Vagina (tissue), 2 donors: ENCODE measurements at places on chromosomes 3 and 15. TPM values are rescaled to one million over a fixed set of nuclear protein-coding genes. Genes with fewer than 3 reads are reported as not detected.

DNA sequence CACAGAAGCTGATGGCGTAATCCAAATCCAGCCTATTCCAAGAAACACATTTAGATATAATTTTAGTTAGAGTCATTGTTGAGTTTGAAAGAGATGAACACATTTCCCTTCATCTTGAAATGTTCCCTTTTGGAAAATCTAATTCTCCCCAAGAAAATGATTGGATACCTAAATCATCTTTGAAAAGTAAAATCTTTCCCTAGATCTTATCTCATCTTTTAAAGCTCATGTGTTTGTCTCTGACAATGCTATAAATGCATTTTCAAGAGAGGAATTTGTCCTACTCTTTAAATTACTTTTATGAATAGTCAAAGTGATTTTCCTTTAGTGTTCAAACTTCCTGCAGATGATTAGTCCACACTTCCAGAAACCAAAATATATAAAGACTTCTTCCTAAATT is 82.6 kb upstream of the CNTN6 start:
- DNase-seq = no peak

DNA sequence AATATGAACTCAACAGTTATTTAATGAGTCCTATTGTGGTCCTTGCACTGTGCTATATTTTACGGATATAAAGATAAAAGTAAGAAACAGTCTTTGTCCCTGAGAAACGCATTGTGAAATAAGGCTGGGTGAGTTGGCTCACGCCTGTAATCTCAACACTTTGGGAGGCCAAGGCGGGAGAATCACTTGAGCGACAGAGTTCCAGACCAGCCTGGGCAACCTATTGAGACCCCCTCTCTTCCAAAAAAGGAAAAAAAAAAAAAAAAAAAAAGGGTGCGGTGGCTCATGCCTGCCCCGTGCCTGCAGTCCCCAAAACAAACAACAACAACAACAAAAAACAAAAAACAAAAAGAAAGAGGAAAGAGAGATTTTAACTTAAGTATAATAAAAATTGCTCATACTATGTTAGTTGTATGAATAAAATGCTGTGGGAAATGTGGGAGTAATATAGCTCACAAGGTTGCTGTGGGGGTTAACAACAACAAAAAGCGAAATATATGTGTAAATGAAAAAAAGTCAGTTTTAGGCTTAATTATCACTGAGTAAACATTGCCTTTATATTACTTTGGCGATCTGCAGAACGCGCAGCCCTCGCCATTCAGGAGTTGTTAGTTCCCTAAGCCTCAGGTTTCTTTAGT is 461 bp upstream of the FNDC3B start:
- no peak for DNase-seq

GRCh38 chr15:32636908-32637567 is 4.5 kb upstream of the SCG5 start:
- DNase-seq = no peak

DNA sequence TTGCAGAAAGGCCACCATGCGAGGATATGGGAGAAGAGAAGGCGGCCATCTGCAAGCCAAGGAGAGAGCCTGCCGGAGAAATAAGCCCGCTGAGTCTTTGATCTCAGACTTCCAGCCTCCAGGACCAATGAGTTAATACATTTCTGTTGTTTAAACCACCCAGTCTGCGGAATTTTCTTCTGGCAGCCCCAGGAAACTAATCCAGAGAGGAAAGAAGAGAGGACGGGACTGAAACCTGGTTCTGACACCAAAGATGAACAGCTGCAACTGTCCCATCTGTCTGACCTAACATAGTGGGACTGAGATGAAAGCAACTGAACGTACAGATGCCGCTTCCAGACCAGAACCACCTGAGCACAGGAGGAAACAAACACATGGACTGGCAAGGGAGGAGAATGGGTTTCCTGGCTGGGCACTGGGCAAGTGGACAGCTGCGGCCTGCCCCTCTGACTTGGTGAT is 32.3 kb downstream of the VGLL4 start:
- DNase-seq = peak; percentile 32

DNA sequence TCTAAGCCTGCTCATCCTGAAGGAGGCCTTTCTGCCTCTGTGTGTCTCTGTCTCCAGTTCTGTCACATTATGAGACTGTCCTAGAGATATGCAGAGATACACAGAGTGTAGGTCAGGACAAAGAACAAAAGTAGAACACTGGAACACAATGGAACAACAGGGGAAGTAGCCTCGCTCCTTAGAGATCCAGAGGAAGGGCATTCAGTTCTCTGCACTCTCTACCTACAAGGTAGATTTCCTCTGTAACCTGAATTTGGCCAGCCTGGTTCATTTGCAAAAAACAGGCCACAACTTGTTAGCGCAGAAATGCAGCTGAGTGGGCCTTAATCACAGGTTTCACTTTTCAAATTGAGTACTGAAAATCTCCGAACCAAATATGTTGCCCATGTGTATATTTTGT is 19.4 kb downstream of the NEK10 start:
- no peak for DNase-seq

ZNF80 gene
- total RNA-seq = 0.74 TPM

DNA sequence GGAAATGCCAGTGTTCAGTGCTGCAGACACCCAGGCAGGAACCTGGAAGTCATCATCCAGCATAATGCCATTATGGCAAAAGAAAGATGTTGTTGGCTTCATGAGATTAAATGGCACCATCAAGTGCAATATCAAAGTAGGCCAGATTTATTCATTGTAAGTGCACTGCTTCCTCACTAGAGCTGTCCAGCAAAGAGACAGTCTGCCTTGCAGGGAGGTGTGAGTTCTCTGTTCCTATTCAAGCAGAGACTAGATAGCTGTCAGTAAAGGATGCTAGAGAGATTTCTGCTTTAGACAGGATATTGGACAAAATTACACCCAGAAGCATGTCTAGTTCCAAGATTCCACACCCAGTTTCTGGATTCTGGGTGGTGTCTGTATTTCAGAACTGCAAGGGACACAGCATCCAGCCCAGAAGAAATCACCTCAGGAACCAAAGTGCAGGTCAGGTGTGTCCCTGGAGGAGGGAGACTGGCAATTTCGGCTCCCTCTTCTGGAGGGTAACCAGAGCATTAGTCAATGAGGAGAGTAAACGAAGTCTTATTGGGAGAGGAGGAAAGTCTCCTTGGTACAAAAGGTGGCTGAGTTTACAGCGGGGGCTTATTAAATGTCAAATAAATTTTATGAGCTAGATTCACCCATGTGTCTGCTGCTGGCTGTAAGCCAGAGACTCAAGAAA is 377.3 kb downstream of the EPHB1 start:
- DNase-seq = no peak

DNA sequence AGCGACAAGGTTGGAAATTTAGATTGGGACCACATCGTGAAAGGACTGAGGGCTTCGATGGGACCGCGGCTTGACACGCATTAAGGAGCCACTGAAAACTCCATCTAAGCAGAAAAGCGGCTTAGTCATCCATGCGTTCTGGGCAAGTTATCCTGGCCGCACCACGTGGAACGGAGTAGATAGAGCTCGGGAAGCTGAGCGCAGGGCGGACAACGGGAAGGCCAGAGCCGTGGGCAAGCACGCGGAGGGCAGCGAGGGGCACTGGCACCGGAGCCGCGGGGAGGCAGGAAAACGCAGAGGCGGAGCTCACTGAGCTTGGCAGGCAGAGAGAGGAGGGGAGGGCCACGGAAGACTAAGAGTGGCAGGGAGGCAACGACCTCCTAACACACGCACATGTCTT is 61.3 kb upstream of the VGLL4 start:
- no peak for DNase-seq

CFAP100 gene
- not detected for total RNA-seq

PPP1R14D gene
- total RNA-seq = not detected

DNA sequence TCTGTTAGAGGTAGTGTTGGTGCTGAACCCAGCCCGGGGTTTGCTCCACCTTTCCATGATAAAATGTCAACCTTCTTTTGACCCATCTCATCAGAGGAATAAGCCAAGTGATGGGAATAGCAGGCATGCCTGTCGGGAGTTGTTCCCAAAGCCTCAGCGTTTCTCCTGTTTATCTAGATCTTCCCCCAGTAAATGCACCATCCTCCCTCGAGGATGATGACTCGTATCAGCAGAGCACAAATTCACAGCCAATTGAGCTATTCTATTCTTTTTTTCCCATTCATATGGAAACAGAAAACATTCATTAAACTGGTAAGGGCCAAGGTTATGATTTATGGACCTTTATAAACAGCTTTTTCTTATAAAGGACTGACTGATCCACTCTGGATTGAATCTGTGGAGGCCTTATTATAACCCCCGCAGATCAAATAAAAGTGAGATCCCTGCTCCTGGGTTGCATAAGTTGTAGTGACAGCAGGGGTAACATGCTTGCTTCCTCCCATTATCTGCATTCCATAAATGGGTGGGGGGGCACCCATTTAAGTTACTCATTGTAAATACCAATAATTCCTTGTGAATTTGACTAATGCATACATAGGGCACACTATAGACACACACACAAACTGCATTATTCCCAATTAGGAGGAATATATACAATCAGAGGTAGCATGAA is 207.3 kb downstream of the PLCL2 start:
- no peak for DNase-seq

DNA sequence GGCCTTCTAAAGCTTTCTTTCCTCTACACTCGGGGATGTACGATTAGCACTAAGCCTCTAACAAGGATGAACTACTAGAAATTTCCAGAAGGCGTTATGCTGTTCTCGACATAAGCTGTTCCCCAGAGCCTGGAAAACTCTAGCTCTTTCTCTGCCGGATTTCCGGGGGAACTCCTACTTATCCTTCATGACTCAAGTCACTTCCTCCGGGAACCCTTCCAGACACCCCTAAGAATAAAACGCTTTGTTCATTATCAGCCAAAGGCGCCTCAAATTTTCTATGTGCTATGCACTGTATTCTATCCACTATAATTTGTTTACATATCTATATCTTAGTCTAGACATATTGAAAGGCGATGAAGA is 455 bp upstream of the SNAP23 start:
- DNase-seq = no peak

CCDC54 gene
- not detected for total RNA-seq

DNA sequence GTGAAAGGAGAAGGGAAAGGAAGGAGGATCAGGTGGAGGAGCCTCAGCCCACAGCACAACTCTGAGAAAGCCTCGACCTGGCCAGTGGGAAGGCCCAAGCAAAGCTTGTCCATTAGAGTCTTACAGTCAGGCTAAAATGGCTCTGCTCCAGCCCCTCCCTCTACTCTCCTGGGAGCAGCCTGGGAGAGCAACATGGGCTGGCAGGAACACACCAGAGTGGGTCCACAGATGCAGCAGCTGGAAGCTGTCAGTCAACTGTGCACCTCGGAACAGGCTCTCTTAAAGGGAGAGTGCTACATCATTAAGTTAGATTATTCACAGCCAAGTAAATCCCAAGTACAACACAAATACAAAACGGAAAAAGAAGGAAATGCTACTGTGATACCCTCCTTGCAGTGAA is 98.0 kb upstream of the LIMD1 start:
- DNase-seq = no peak

- no peak for DNase-seq
Measured at GRCh38 chr3:99041747-99042146, 140.3 kb upstream of the DCBLD2 start.

DNA sequence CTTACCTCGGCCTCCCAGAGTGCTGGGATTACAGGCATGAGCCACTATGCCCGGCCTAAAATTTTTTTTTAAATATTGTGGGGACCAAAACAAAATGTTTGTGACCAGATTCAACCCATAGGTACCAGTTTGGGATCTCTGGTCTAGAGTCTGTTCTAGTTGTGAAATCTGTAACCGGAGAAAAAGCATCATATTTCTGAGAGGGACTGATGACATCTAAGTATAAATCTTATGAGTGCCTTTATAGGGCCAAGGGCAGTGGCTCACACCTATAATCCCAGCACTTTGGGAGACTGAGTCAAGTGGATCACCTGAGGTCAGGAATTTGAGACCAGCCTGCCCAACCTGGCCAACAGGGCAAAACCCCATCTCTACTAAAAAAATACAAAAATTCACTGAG is 14.1 kb upstream of the OSBPL11 start:
- DNase-seq = no peak

- peak; percentile 64 for DNase-seq
Measured at GRCh38 chr3:127218454-127218922, 25.6 kb downstream of the PRR23E start.

DNA sequence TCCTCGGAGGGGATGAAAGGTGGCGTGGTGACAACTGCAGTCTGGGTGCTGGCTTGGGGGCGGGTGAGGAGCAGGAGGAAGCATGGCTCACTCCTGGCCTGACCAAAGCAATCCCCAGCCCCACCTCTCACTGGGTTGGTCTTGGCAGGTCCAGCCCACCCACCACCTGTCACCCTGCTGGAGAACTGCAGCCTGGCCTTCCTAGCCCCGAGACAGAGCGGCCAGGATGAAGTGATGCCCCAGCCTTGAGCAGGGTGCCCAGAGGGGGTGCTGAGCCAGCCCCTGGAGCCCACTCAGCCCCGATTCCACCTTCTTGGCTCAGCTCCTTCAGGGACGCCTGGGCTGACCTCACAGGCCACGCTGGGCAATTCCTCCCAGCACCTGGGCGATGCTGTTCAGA is 89.9 kb downstream of the IQSEC1 start:
- DNase-seq = no peak

GRCh38 chr3:128996200-128996599 is 2.3 kb upstream of the CFAP92 start:
- DNase-seq = no peak

CSPG5 gene
- 0.98 TPM for total RNA-seq

DNA sequence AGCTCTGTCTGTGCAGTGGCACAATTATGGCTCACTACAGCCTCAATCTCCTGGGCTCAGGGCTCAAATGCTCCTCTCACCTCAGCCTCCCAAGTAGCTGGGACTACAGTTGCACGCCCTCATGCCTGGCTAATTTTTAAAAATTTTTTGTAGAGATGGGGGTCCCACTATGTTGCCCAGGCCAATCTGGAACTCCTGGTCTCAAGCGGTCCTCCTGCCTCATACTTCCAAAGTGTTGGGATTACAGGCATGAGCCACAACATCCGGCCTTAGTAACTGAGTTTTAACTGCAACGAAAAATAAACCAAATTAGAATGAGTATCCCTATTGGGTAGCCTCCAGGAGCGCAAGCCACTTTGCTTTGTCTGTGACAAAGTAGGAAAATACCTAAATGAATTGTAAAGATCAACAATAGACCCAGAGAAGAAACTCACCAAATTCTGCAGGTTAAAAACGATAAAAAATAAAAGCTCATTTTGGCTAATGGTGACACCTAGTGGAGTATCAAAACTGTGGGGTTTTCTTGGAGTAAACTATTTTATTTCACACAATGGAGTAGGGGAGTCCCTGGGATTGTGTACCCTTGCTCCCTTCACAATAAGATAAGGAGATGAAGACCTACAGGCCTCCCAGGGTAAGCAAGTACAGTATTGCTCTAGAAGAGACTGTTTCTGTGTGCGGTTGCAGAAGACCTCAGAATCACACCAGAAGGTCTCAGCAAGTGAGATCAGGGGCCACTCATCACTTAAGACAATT is 21.0 kb upstream of the CA12 start:
- DNase-seq = no peak

SAMD7 gene
- total RNA-seq = not detected
